ENCODE measurements at places on chromosomes 1 and 21.

- no peak for DNase-seq
These were observed 42.7 kb downstream of the ZSCAN20 start for GRCh38 chr1:33515112-33515511.

DNA sequence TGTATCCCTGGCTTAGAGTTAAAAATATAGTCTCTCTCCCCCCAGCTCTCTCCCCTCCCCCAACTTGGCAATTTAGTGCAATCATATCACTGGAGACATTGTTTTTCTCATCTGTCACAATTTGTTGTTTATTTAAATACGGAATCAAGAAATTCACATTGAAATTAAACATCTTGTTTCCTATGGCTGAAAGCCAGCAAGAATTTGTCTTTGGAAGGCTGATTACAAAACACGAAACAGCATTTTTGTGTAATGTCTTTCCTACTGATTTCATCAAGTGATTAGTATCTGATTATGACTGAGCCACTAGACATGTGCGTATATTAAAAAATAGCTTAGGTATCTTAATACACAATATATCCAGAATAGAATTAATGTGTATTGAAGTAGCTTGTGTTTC is 119.7 kb downstream of the LYPLAL1 start:
- no peak for DNase-seq

DNA sequence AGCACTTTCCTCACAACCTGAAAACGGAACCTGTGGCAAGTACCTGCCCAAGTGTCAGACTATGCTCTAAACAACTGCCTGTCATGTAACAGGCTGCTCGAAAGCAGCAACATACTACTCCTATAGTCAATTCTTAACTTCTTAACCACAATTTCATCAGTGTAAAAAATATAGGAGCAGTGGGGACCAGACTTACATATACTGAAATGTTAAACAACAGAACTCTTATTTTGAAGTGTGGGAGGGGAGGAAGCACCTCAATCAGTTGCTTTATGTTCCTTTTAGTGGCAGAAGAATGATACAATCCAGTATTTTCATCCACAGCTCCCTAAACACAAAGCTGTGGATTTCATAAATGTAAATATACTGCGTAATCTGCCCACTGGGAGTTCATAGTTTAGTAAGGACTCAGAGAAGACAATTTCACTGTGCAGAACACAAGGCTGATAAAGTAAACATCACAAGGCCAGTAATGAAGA is 44.2 kb downstream of the WLS start:
- no peak for DNase-seq

- DNase-seq = no peak
These were observed 79.7 kb downstream of the TGFBR3 start for GRCh38 chr1:91806181-91806768.

Measured in BJ (cell line).